ENCODE measurements at places on chromosomes 3 and 15. TPM values are rescaled to one million over a fixed set of nuclear protein-coding genes. Genes with fewer than 3 reads are reported as not detected.

The NR2E3 gene
- total RNA-seq, result not detected

The FAH gene
- 40.9 TPM for total RNA-seq

The STAB1 gene
- total RNA-seq, result not detected

The HIGD2B gene
- total RNA-seq, result 0.24 TPM

DNA sequence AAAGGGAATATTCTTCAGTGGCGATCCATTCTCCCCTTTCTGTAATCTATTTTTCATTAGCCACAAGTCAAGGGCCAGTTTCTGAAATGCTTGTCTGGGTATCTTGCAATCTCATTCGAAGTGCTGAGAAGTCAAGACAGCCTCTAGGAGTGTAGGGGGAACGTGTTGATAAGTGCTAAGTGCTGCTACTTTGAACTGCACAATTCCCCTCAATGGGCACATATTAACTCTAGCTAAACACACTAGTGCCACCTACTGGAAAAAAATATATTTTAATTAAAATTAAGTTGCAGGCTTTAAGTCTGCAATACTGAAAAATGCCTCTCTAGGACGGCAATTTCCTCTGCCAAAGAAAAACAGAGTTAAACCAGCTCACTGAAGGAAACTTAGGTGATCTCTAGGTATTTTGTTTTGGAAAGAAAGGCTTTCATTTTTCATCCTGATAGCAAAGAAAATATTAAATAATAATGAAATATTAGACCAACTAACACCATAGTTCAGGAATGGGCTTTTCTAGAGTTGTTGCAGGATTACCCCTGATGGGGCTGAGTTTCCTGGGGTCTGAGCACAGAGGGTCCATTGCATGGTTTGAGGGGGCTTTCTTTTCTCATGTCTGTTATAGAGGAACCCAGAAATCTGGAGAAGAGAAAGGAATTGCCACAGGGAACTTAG lies 181.9 kb upstream of the KBTBD8 start:
- no peak overlapping the region for H3K27ac ChIP-seq
- no peak overlapping the region for H3K4me3 ChIP-seq
- peaks cover 11% of the 10 kb centered on the region for H3K27me3 ChIP-seq
- no peaks in the 10 kb centered on the region for H3K4me1 ChIP-seq

GRCh38 chr3:25834346-25834745 lies 44.5 kb downstream of the OXSM start:
- H3K4me1 ChIP-seq, result peaks cover 5% of the 10 kb centered on the region
- DNase-seq, result no peak
- H3K27me3 ChIP-seq, result peaks cover 7% of the 10 kb centered on the region
- H3K36me3 ChIP-seq, result peaks cover 1% of the 10 kb centered on the region
- H3K27ac ChIP-seq, result no peak overlapping the region
- no peak overlapping the region for H3K4me3 ChIP-seq

DNA sequence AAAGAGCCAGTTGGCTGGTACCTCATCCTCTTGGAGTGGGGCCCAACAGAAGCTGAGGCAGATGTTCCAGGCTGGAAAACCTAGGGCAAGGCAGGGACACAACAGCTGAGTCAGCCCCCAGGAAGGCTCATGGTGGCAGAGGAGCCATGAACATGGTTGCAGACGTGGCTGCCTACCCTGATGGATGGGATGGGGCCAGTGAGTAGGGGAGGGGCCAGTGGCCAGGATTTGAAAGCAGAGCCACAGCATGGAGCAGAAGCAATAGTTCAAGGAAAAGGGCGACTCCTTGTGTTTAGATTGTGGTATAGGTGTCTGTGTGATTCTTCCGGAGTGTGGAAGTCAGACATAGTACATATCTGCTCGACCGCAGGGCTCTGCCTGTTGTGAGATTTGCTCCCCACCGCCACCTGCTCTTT lies 24.2 kb downstream of the PXYLP1 start:
- peaks cover 25% of the 10 kb centered on the region for H3K4me1 ChIP-seq
- H3K4me3 ChIP-seq, result no peak overlapping the region

Measured in activated CD8-positive, alpha-beta T cell treated with anti-CD3 and anti-CD28 coated beads, Interleukin-2, amount 10 ng/mL, durations not matched to agents 7 days and 5 days (primary cell).